Esophagus muscularis mucosa (tissue), 4 donors: ENCODE measurements at places on chromosomes 7 and 10. TPM values are rescaled to one million over a fixed set of nuclear protein-coding genes. Genes with fewer than 3 reads are reported as not detected.

GRCh38 chr7:144057954-144058353 is 9.2 kb downstream of the OR2A5 start:
- H3K36me3 ChIP-seq: no peaks in the 10 kb centered on the region
- no peak overlapping the region for H3K4me3 ChIP-seq
- H3K27me3 ChIP-seq: no peaks in the 10 kb centered on the region
- no peak for DNase-seq

- no peak overlapping the region for H3K27ac ChIP-seq
- no peaks in the 10 kb centered on the region for H3K27me3 ChIP-seq
- H3K4me1 ChIP-seq: peaks cover 17% of the 10 kb centered on the region
Measured at GRCh38 chr10:114103284-114103683, 59.6 kb downstream of the ADRB1 start.

DNA sequence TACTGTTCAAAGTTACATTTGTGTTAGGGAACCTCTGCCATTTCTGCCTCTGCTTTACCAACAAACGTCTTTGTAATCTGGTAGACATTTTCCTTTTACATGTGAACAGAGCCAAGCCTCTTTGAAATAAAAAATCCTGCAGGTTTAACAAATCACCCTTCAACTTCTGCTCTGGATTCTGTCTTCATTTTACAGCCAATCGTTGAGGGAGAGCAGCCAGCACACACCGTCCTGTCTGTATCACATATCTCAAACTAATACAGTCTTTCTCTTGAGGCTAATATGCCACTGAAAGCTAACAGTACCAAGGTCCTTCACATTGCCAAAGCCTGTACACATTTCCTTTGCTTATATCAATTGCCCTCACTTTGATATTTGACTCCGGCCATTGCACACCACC is 468.6 kb upstream of the TEX47 start:
- no peak overlapping the region for H3K4me3 ChIP-seq
- H3K4me1 ChIP-seq: no peaks in the 10 kb centered on the region
- no peaks in the 10 kb centered on the region for H3K36me3 ChIP-seq

DNA sequence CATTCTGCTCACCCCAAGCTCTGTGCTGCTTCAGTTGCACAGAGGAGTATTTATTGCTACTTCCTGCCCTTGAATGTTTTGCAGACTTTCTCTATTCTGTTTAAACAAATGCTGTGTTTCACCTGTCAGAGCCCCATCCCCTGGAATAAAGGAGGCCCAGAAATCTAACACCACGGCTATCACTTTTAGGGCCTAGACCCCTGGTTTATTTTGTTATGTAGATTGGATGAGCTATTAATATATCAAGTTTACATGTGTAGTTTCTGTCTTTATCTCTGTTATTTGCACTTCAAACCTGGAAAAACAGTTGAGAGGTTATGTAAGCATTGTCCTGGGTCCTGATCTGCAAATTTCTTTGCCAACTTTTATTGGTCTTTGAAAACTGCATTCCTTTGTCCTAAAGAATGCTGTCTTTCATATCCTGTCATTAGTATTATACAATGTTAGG is 630.1 kb downstream of the PARD3 start:
- H3K36me3 ChIP-seq: no peaks in the 10 kb centered on the region
- H3K27ac ChIP-seq: no peak overlapping the region
- H3K27me3 ChIP-seq: no peaks in the 10 kb centered on the region

GRCh38 chr10:74437822-74438221 is 286.8 kb downstream of the ADK start:
- no peak for DNase-seq
- no peaks in the 10 kb centered on the region for H3K27me3 ChIP-seq
- no peak overlapping the region for H3K27ac ChIP-seq
- no peaks in the 10 kb centered on the region for H3K36me3 ChIP-seq

- no peak for DNase-seq
- no peak overlapping the region for H3K27ac ChIP-seq
- no peaks in the 10 kb centered on the region for H3K36me3 ChIP-seq
- no peak overlapping the region for H3K4me3 ChIP-seq
- H3K4me1 ChIP-seq: no peaks in the 10 kb centered on the region
Measured at GRCh38 chr7:43351683-43352082, 231.2 kb upstream of the STK17A start.

DNA sequence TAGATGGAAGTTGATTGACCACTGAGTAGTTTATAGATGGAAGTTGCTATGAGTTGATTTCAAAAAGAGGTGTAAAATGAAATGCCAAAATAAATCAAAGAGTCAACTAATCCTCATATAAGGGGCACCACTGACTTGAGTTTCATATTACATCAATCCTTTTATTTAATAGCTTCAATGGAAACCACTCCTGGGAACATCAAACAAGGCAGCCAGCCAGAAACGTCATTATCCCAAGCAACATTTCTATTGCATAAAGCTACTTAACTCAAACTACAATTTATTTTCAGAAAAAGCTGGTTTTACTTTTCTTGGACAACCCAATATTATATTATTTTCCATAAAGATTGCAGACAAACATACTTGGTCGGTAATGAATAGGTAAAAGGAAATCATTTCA is 162.1 kb downstream of the TSPAN12 start:
- no peak overlapping the region for H3K27ac ChIP-seq
- H3K4me3 ChIP-seq: no peak overlapping the region
- no peaks in the 10 kb centered on the region for H3K27me3 ChIP-seq
- H3K4me1 ChIP-seq: no peaks in the 10 kb centered on the region
- no peaks in the 10 kb centered on the region for H3K36me3 ChIP-seq
- DNase-seq: no peak

GRCh38 chr7:84686373-84686772 is 491.8 kb upstream of the SEMA3A start:
- no peaks in the 10 kb centered on the region for H3K27me3 ChIP-seq
- no peak for DNase-seq
- no peak overlapping the region for H3K27ac ChIP-seq
- H3K4me3 ChIP-seq: no peak overlapping the region

- no peaks in the 10 kb centered on the region for H3K27me3 ChIP-seq
- H3K27ac ChIP-seq: no peak overlapping the region
- peaks cover 41% of the 10 kb centered on the region for H3K36me3 ChIP-seq
Measured at GRCh38 chr10:96053985-96054384, 10.6 kb downstream of the CCNJ start.

GRCh38 chr7:106598663-106599342 is 62.2 kb downstream of the CCDC71L start:
- no peak overlapping the region for H3K27ac ChIP-seq
- no peaks in the 10 kb centered on the region for H3K27me3 ChIP-seq
- H3K4me1 ChIP-seq: no peaks in the 10 kb centered on the region
- DNase-seq: no peak
- peak overlapping the region; percentile 27 for H3K4me3 ChIP-seq
- no peaks in the 10 kb centered on the region for H3K36me3 ChIP-seq

- H3K27me3 ChIP-seq: no peaks in the 10 kb centered on the region
- H3K4me3 ChIP-seq: no peak overlapping the region
- DNase-seq: no peak
- no peak overlapping the region for H3K27ac ChIP-seq
- H3K4me1 ChIP-seq: no peaks in the 10 kb centered on the region
Measured at GRCh38 chr7:12103948-12104347, 107.1 kb upstream of the TMEM106B start.

GRCh38 chr7:25557379-25557917 is 329.2 kb upstream of the NPVF start:
- no peaks in the 10 kb centered on the region for H3K36me3 ChIP-seq
- no peaks in the 10 kb centered on the region for H3K27me3 ChIP-seq
- H3K27ac ChIP-seq: peak overlapping the region; percentile 25
- DNase-seq: no peak
- H3K4me3 ChIP-seq: no peak overlapping the region

- H3K27ac ChIP-seq: no peak overlapping the region
- peaks cover 10% of the 10 kb centered on the region for H3K4me1 ChIP-seq
- H3K27me3 ChIP-seq: no peaks in the 10 kb centered on the region
Measured at GRCh38 chr7:63899691-63900393, 98.8 kb upstream of the ZNF722 start.

- H3K27me3 ChIP-seq: peaks cover 15% of the 10 kb centered on the region
- no peak overlapping the region for H3K4me3 ChIP-seq
- no peaks in the 10 kb centered on the region for H3K36me3 ChIP-seq
Measured at GRCh38 chr10:117462424-117462792, 80.1 kb upstream of the EMX2 start.

- no peaks in the 10 kb centered on the region for H3K36me3 ChIP-seq
- no peaks in the 10 kb centered on the region for H3K27me3 ChIP-seq
- no peak for DNase-seq
- H3K27ac ChIP-seq: peak overlapping the region; percentile 89
- peaks cover 47% of the 10 kb centered on the region for H3K4me1 ChIP-seq
Measured at GRCh38 chr7:21946222-21946709, 567 bp upstream of the CDCA7L start.

DNA sequence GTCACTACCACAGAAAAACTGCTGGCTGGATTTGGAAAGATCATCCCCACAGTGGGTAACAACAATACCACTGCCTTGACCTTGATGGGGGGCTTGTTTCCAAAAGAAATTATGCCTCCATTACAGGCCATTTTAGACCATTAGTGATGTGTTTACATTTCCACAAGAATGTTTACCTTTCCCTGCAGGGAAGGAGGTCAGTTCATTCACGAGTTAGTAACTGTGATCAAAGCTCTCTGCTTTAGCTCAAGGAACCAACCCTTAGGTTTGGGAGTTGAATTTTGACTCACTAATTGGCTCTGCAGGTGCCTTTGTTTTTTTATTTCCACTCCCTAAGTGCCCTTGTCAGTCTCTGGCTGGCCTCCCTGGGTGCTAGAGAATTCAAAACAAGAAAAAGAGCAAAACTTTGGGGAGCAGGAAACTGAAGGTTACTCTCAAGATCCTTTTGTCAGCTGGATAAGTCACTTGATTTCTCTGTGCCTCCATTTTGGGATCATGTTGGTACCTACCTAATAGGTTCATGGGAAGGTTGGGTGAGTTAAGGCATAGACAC is 41.1 kb upstream of the NUPR2 start:
- DNase-seq: no peak
- no peak overlapping the region for H3K4me3 ChIP-seq
- H3K36me3 ChIP-seq: no peaks in the 10 kb centered on the region
- H3K27me3 ChIP-seq: no peaks in the 10 kb centered on the region
- peaks cover 4% of the 10 kb centered on the region for H3K4me1 ChIP-seq
- no peak overlapping the region for H3K27ac ChIP-seq

DNA sequence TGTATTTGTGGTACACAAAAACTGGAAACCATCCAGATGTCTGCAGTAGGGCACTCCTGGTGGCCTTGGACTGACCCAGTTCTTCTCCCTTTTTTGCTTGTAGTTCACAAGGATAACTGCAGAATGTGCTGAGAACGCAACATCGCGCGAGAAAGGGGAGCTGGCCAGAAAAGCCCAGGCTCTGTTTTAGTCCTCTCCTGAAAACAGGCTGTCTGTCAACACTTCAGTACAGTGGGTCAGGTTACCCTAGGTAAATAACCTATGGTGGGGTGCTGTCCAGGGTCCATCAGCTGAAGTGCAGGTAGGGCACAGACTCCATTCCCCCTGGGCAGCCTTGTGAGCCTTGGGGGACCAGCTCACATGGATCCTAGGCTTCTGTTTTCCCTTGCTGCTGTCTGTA is 495.8 kb downstream of the MDFIC start:
- H3K4me3 ChIP-seq: no peak overlapping the region
- no peak overlapping the region for H3K27ac ChIP-seq
- no peaks in the 10 kb centered on the region for H3K27me3 ChIP-seq
- no peaks in the 10 kb centered on the region for H3K4me1 ChIP-seq
- no peaks in the 10 kb centered on the region for H3K36me3 ChIP-seq
- no peak for DNase-seq

DNA sequence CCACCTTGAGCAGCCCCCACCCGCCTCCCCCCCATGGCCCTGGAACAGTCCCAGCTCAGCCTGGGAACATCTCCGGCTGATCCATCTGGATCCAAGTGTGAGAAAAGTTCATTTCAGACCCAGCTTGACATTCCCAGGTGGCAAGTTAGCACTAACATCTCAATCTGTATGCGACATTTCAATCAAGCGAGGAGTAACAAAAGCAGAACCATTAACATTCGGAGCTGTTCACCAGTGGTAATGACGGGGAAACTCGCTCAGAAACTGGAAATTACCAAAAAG is 65.4 kb downstream of the PAX2 start:
- H3K4me1 ChIP-seq: no peaks in the 10 kb centered on the region
- DNase-seq: no peak
- H3K27ac ChIP-seq: no peak overlapping the region
- H3K27me3 ChIP-seq: no peaks in the 10 kb centered on the region
- H3K4me3 ChIP-seq: no peak overlapping the region
- no peaks in the 10 kb centered on the region for H3K36me3 ChIP-seq

The CABCOCO1 gene
- 2.1 TPM for total RNA-seq

The SPACDR gene
- not detected for total RNA-seq

The WNT8B gene
- not detected for total RNA-seq

The LRIT1 gene
- total RNA-seq: not detected

The SEMA3D gene
- total RNA-seq: 0.42 TPM

The CALU gene
- 269 TPM for total RNA-seq

The PLAC9 gene
- 41.7 TPM for total RNA-seq

The NXPH1 gene
- total RNA-seq: not detected

The HPS1 gene
- 76.1 TPM for total RNA-seq

The SPDYE9 gene
- total RNA-seq: not detected
